ENCODE measurements at places on chromosomes 5 and 9. TPM values are rescaled to one million over a fixed set of nuclear protein-coding genes. Genes with fewer than 3 reads are reported as not detected.

DNA sequence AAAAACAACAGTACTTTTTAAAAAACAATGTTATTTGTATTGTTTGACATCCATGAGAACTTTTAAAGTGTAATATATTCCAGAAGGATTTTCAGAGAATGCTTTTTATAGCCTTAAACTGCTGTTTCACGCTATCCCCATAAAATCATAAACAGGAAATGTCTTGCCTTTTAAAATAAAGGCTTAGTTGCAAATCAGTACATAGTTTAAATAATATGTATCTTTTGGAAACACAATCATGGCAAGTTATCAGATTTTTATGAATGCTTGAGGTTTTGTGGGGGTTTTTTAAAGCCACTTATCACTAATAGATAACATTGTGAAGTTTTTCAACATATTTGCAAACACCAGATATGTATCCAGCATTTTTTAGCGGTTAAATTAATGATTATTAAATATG is 37.2 kb upstream of the F2RL2 start:
- DNase-seq = no peak

The GRM6 gene
- not detected for total RNA-seq

DNA sequence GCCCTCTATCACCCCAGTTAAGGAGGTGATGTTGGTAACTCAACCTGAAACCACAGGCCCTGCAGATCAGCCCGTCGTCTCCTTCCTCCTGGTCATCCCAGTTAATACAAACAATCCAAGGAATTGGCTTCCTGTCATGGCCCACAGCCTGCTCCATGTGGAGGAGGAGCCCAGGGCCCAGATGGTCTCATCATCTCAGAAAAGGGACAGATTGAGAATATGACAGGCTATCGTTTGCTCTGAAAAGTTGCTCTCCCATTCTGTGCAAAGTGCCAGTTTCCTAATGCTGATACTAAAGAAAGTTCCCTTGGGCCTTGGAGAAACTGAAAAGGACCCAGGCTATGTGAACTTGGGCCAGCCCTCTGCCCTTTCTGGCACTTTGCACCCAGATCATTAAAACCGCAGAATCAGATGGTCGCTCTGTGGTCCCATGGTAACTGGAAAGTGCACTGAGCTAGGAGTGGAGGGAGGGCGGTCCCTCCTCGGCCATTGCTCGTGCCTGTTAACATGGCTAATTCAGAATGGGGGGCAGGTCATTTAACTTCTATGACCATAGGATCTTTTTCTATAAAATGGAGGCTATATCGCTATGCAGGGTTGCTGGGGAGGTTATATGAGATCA is 675 bp upstream of the SPAAR start:
- DNase-seq = peak; percentile 57

The SARDH gene
- 14.1 TPM for total RNA-seq

The ARRDC3 gene
- total RNA-seq = 11.5 TPM

GRCh38 chr5:75551471-75551870 is 39.8 kb downstream of the POLK start:
- DNase-seq = no peak

GRCh38 chr5:53674121-53674520 is 113.7 kb downstream of the NDUFS4 start:
- DNase-seq = no peak

DNA sequence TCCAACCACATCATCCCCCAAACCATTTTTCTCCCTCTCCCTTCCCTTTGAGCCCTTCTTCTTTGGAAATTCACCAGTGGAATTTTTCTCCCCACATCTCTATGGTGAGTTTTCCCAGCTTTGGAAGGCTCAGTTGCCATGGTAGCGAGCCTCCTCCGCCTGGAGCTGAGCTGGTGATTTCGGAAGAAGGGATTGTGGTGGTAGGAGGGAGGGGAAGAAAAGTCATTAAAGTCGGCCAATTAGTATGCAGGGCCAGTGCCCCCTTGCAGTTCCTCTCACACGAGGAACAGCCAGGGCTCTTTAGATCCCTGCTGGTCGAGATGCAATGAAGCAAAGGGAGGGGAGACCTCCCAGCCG is 322.0 kb downstream of the NTRK2 start:
- DNase-seq = no peak

The QRFP gene
- not detected for total RNA-seq

The LOX gene
- total RNA-seq = 31.5 TPM

GRCh38 chr9:128720841-128721486 is 3.0 kb downstream of the ZDHHC12 start:
- no peak for DNase-seq

- no peak for DNase-seq
Measured at GRCh38 chr5:180801596-180802324, 846 bp downstream of the MGAT1 start.

- DNase-seq = no peak
Measured at GRCh38 chr5:149325894-149326293, 19.4 kb upstream of the GRPEL2 start.

DNA sequence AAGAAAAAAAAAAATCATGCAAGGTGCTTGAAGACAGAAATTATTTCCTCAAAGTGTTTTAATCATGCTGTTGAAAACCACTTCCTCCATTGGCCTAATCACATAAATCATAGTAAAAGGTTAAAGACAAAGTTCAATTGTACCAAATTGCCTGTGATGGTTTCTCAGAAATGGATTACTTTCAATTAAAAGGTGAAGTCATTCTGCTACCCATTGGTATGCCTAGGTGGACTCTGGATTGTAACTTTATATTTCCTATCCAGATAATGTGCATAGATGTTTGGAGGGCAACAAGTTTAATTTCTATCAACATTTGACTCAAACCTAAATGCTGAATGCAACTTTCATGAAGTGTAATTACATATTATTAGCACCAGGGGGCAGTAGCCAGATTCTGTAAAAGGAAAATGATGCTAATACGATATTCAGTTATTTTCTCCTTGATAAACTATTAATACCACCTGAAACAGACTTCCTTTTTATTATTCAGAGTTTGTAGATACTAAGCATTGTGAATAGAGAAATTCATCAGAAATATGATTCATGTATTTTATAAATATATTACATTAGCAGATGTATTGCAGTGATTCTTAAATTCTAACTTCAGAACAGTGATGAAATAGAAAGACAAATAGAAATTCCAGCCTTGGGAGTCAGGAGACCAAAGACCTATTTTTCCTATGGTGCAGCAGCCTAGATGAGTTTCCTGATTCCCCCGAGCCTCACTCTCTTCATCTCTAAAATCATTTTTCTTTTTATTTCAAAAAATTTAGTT is 148.2 kb downstream of the CAAP1 start:
- no peak for DNase-seq

The SLC34A3 gene
- 0.48 TPM for total RNA-seq

The PARP8 gene
- 23.8 TPM for total RNA-seq

DNA sequence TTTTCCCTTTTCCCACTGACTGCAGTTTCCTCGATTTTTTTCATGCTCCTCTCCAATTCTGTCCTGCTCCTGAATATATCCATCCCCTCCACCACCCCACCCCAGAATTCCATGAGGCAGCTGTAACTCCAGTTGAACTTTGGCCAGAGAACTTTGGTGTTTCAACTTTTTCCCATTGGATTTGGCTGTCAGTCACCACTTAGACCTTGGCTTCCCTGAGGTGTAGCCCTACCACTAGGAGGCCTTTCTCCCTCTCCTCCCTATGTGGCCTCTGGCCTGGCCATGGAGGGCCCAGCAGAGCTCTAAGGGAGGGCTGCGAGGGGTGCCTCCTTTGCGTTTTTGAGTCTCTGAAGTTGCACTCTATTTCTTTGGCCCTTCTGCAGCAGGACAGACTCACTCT is 261.3 kb downstream of the PIK3R1 start:
- no peak for DNase-seq

The LIX1 gene
- not detected for total RNA-seq

DNA sequence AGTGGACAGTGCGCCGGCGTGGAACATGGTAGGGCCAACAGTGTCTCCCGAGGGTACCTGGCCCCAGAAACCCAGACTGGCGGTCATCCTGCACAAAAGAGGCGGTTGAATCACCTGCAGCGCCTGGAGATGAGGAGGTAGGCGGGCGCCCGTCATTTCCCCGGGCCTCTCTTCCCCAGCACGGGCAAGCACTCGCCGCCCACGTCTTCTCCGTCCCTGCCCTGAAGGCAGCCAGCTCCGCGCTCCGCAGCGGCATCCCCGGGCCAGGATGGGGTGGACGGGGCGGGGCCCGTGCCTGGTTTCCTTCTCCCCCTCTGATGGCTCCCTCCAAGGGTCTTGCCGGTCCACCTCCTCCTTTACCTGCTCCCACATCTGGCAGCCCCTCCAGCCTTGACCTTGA is 27.1 kb upstream of the N4BP3 start:
- DNase-seq = no peak

The CCDC152 gene
- total RNA-seq = 0.76 TPM

DNA sequence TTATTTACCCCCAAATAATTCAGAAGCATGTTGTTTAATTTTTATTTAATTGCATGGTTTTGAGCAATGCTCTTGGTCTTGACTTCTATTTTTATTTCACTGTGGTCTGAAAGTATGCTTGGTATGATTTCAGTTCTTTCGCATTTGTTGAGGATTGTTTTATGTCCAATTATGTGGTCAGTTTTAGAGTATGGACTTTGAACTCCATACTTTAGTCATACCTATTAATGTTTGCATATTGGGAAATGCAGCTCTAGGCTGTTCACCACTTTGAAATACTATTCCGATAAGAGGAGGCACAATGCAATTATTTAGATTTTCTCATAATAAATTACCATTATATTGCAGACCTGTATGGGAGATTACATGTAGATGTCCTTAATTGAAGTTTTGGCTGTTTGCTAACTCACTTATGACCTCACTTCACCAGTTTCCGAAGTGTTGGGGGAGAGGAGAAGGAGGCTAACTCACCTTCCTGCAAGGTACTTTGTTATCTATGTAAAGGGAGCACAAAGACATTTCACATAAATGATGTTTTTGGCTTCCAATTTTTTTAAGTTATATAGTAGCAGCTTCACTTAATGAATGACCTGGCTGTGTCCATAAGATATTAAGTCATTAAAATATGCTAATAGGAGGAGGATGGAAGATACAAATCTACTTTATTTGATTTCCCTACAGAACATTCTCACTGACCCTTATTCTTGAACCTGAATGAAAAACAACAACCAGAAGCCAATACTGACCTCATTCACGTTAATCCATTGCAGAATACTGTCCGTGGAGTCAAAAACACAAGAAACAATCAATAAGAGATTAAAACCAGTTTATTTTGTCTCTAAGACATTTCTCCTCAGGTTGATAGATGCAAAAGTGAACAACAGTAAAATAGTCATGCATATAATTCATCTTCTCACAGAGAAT is 970.3 kb upstream of the ARRDC3 start:
- no peak for DNase-seq

GRCh38 chr9:4530375-4530774 is 40.1 kb downstream of the SLC1A1 start:
- DNase-seq = no peak

The ZNF658 gene
- total RNA-seq = 12.6 TPM

- DNase-seq = no peak
Measured at GRCh38 chr9:136761545-136761981, 2.8 kb downstream of the LCN15 start.

- no peak for DNase-seq
Measured at GRCh38 chr5:109671136-109671535, 18.6 kb upstream of the MAN2A1 start.

DNA sequence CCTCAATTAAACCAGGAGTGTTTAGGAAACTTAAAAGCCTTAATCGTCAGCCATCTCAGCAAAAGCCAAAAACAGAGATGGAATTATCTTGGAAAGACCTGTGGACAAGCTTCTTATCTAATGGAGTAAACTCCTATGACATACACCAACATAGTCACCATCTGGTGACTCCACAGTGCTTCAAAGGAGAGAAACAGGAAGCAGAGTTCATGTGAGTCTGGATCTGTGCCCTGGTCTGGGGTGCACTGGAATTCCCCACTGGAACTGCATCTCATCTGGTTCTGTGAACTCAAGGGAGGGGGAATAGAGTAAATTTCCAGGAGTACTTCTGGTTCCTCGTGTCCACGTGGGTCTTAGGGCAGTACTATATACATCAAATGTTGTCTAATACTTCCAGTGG is 36.3 kb upstream of the KCNN2 start:
- DNase-seq = no peak

GRCh38 chr9:20552874-20553557 is 69.3 kb downstream of the MLLT3 start:
- no peak for DNase-seq

- no peak for DNase-seq
Measured at GRCh38 chr5:24899180-24899579, 254.4 kb upstream of the CDH10 start.

The SHLD3 gene
- total RNA-seq = 0.77 TPM

- peak; percentile 93 for DNase-seq
Measured at GRCh38 chr5:6704361-6704851, 8.8 kb upstream of the TENT4A start.

DNA sequence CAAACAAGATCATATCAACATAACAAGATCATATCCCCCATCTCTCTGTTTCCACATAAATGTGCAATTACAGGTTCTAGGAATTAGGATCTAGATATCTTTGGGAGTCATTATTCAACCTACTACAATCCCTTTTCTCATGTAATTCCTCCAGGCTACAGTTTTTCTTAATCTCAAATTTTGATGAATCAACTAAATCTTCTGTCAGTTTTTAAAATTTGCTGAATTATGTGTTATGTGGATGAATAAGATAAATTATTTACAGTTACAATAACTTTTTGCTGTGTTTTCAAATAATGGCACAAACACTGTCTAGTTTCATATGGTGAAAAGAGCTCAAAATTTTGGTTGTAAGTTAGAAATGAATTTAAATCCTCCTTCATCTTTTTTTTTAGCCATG is 405.8 kb downstream of the FAM170A start:
- DNase-seq = no peak

Measured in uterus (tissue), 4 donors.